ENCODE measurements at places on chromosomes 1 and 21.

- DNase-seq: no peak
Measured at GRCh38 chr1:69833536-69833935, 265.8 kb downstream of the LRRC7 start.

GRCh38 chr1:195754874-195755273 lies 853.4 kb downstream of the KCNT2 start:
- DNase-seq: no peak

DNA sequence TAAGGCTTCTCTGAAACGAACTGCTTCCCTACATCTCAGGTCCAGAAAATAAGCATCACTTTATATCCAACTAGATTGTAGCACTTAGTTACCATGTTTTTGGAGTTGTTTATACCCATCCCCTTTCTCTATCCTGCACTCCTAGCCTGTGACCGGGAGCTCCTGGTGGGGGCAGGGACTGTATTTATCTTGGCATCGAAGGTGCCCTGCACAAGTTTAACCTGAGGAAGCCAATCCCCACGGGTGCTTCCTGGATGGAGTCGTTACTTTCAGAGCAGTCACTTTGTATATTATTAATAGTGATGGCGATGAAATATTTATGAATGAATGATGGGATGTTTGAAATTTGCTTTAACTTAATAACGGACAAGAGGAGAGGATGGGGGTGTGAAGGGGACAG lies 73.9 kb downstream of the KLHDC7A start:
- no peak for DNase-seq

DNA sequence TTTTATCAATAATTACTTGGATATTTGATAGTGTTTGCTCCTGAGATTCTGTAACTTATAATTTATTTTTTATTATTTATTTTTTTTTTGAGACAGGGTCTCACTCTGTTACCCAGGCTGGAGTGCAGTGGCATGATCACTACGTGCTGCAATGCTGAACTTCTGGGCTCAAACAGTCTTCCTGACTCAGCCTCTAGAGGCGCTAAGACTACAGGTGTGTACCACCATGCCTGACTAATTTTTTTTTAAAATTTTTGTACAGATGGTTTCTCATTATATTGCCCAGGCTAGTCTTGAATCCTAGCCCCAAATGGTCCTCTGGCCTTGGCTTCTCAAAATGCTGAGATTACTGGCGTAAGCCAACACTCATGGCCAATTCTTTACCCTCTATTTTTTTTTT lies 845.5 kb upstream of the ADGRL4 start:
- DNase-seq: no peak

GRCh38 chr1:94678202-94678848 lies 136.8 kb upstream of the F3 start:
- no peak for DNase-seq

GRCh38 chr1:91054780-91055481 lies 33.1 kb upstream of the ZNF644 start:
- DNase-seq: no peak

GRCh38 chr1:45686015-45686287 lies 382 bp downstream of the GPBP1L1 start:
- DNase-seq: peak; percentile 60

GRCh38 chr1:181483285-181484195 lies at the start of gene CACNA1E:
Gene CACNA1E, plus strand, starts transcription at chr1:181483517. Its CDS starts 228 bp downstream, at chr1:181483745.
- no peak for DNase-seq

- DNase-seq: no peak
Measured at GRCh38 chr1:4963251-4963650, 308.8 kb downstream of the AJAP1 start.

DNA sequence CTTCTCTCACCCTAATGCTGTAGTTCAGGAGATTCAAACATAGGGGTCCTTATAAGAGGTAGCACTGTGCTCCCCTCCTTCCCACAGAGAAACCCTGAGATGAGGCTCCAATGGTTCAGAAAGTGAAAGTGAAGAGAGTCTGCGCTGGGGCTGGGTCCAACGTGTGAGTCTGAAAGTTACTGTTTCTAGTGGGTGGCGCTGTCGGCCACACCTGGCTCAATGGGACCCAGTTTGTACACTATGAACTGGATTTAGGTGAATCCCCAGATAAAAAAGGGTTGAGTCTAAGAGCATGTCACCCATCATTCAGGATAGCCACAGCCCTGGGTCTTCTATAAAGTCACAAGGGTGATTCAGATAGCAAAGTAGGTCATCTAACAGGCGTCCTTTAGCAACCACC lies 2.8 kb downstream of the SMCP start:
- no peak for DNase-seq

DNA sequence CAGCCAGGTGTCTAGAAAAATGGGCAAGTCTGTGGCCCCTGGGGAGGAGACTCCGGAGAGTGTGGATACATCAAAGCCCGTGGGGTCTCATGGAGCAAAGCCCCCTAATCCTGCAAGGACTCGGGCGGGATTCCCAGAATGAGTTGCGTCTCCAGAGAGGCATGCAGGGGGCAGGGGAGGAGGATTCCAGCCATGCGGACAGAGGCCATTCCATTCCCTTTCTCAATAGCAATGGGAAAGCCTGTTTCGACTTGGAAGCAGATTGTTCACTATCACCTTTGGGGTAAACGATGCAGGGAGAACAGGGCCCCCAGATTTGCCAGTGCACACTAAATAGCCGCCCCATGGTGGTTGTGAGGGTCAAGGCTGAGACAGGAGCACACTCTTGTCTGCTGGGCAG lies 15.4 kb upstream of the PRDM15 start:
- DNase-seq: no peak

DNA sequence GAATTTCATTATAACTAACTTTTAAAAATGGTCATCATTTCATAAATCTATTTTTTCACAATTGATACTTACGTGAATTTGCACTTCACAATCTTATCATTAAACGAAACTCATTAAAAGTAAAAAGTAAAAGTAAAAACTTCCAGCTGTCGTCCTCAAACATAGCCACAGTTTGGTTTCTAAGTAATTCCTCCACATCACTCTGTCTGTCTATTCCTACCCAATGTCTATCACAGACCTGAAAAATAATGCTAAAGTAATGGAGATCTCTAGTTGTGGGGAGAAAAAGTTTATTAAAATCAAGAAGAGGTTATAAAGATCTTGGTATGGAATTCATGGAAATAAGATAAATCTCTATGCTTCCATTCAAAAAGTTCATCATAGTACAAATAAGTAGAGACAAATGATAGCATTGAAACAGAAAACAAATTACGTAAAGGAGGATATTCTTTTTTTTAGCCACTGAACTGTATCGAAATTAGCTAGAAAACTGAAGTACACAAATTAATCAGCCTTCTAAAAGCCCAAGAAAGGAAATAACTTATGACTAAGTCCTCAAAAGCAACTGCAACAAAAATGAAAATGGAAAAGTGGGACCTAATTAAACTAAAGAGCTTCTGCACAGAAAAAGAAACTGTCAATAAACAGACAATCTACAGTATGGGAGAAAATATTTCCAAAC lies 148.6 kb downstream of the TIAM1 start:
- DNase-seq: no peak

GRCh38 chr1:202227997-202228401 lies 34.4 kb downstream of the LGR6 start:
- DNase-seq: no peak

DNA sequence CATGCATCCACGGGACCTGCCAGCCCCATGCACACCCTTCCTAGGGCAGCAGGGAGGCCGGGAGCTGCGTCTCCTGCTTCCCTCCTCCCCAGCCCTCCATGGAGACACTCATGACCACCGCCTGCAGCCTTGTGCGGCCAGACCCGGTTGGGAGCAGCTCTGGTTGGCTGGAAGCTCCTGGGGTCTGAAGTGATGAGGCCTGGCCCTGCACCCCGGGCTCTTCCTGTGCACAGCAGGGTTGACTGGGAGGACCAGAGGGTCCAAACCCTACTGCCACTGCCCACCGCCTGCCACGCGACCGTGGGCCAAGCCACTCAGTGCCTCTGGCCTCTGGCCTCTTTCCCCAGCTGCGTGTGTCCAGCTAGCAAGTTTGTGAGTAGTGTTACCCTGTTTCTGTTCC lies 111.1 kb upstream of the COL6A1 start:
- DNase-seq: no peak

DNA sequence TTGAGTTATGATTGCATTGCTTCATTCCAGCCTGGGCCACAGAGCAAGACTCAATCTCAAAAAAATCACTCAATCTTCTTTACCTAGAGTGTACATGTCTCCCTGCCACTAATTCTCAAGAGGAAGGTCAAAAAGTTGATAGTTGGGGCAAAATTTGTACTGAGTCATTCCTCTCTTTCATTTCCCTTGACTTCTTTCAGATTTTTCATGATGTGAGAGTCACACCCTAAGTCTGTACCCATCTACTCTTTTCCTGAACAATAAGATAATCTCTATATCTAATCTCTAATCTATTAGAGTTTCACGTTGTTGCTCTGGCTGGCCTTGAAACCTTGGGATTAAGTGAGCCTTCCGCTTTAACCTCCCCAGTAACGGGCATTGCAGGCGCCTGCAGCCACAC lies 1.1 kb upstream of the BRDT start:
- DNase-seq: no peak

GRCh38 chr1:58005212-58005611 lies 541.3 kb downstream of the OMA1 start:
- no peak for DNase-seq

GRCh38 chr21:44653123-44653522 lies 1.3 kb downstream of the KRTAP12-4 start:
- no peak for DNase-seq

DNA sequence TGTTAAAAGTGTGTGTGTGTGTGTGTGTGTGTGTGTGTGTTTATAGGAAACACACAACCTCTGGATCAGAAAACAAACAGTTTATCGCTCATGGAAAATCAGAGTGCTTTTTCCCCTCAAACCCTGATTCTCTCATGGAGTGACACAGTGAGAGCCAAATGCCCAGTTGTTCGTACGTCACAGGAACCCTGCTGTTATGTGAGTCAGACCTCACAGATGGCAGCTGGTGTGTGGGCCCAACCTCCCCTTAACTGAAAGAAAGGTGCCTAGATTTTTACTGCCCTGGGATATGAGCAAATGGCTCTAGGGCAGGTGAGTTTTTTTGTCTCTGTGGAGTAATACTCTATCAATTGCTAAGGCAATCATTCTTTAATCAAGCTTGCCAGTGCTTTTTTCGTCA lies 1788.1 kb downstream of the BRINP3 start:
- no peak for DNase-seq

- DNase-seq: no peak
Measured at GRCh38 chr1:19009882-19010321, 53.4 kb upstream of the IFFO2 start.

- DNase-seq: no peak
Measured at GRCh38 chr1:30001011-30001731, 722.2 kb downstream of the MATN1 start.

GRCh38 chr21:42013376-42013775 lies 3.2 kb upstream of the ZBTB21 start:
- no peak for DNase-seq

- no peak for DNase-seq
Measured at GRCh38 chr1:234488054-234489006, 9.4 kb upstream of the TARBP1 start.

All from CD4-positive, alpha-beta T cell treated with Interleukin-4 for 1 hour (primary cell).